ENCODE measurements at places on chromosomes 4 and X. TPM values are rescaled to one million over a fixed set of nuclear protein-coding genes. Genes with fewer than 3 reads are reported as not detected.

SPANXN1 gene
- not detected for total RNA-seq

AKAP4 gene
- total RNA-seq: not detected

DNA sequence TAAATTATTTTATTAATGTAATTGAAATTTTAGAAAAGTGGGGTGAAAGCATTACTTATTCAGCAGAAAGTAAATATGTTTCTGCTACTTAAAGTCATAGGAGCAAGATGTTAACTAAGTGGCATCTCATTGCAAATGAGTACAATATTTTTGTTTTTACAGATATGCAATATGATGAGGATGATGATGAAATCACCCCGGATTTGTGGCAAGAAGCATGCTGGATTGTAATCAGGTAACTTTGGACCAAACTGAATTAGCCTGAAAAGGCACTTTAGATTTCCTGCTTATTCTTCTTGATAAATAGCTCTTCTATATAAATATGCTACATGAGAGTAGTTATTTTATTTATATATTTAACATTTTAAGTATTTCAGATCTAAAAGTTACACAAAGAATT is 7.5 kb downstream of the POLR2B start:
- H3K27ac ChIP-seq: no peak overlapping the region
- H3K36me3 ChIP-seq: peaks cover 23% of the 10 kb centered on the region
- H3K27me3 ChIP-seq: no peaks in the 10 kb centered on the region
- DNase-seq: no peak
- peaks cover 29% of the 10 kb centered on the region for H3K4me1 ChIP-seq
- H3K4me3 ChIP-seq: no peak overlapping the region

SSX1 gene
- total RNA-seq: not detected

PAGE2 gene
- not detected for total RNA-seq

- no peak overlapping the region for H3K4me3 ChIP-seq
- no peaks in the 10 kb centered on the region for H3K36me3 ChIP-seq
- no peak overlapping the region for H3K27ac ChIP-seq
- peaks cover 6% of the 10 kb centered on the region for H3K4me1 ChIP-seq
Observed at GRCh38 chr4:23169608-23170311, 477.0 kb downstream of the GBA3 start.

All from chondrocyte (in vitro differentiated cells).